Ascending aorta (tissue), 2 donors: ENCODE measurements at places on chromosomes 6 and 20. TPM values are rescaled to one million over a fixed set of nuclear protein-coding genes. Genes with fewer than 3 reads are reported as not detected.

The C4B gene
- total RNA-seq: 133 TPM

The OPN5 gene
- not detected for total RNA-seq

The TRIM15 gene
- not detected for total RNA-seq

The LIME1 gene
- 7.3 TPM for total RNA-seq

The EFCAB8 gene
- not detected for total RNA-seq

The TINAG gene
- total RNA-seq: not detected

The FITM2 gene
- total RNA-seq: 5.3 TPM

The DOK5 gene
- not detected for total RNA-seq

The PTCRA gene
- total RNA-seq: not detected

The SPACA1 gene
- not detected for total RNA-seq

The KIAA1755 gene
- 15.2 TPM for total RNA-seq

The SMPDL3A gene
- total RNA-seq: 2.7 TPM

The PLTP gene
- 909 TPM for total RNA-seq

The PSMG4 gene
- 23.9 TPM for total RNA-seq

The MYL9 gene
- total RNA-seq: 717 TPM

The COL9A3 gene
- 13.8 TPM for total RNA-seq

The GGTLC1 gene
- total RNA-seq: not detected

The IMPG1 gene
- not detected for total RNA-seq

The PLA2G7 gene
- 2.1 TPM for total RNA-seq
